GM04504 (cell line): ENCODE measurements at places on chromosomes 4 and X.

DNA sequence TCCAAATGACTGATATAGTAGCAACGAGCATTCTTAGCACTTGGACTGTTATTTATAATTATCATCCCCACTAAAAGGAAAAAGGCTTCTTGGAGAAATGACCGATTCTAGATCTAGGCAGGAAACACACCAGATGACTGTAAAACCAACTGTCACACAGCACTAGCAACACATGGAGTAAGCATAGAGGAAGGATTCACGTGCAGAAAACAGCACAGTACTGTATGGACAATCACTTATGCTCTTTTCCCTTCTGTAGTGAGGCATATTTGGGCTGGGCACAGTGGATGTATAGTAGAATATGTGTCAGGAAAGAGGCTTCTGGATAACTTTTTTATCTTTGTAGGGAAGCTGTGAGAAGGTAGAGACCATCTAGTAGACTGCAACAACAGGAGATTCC lies 6.0 kb upstream of the COPS4 start:
- no peak for DNase-seq

DNA sequence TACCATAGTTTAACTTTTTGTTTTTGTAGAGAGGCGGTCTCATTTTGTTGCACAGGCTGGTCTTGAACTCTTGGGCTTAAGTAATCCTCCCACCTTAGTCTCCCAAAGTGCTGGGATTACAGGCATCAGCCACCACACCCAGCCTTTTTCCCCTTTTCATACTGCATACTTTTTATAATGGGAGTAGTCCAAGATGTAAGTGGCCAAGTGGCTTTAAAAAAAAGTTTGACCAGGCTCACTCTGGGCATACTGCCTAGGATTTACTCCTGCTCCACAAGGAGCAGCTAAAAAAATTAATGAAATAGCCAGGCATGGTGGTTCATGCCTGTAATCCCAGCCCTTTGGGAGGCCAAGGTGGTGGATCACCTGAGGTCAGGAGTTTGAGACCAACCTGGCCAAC lies 6.0 kb downstream of the GRSF1 start:
- DNase-seq = no peak

GRCh38 chr4:37934096-37934495 lies 26.1 kb upstream of the PTTG2 start:
- no peak for DNase-seq

- DNase-seq = no peak
Measured at GRCh38 chrX:17861489-17862011, 452 bp upstream of the RAI2 start.

DNA sequence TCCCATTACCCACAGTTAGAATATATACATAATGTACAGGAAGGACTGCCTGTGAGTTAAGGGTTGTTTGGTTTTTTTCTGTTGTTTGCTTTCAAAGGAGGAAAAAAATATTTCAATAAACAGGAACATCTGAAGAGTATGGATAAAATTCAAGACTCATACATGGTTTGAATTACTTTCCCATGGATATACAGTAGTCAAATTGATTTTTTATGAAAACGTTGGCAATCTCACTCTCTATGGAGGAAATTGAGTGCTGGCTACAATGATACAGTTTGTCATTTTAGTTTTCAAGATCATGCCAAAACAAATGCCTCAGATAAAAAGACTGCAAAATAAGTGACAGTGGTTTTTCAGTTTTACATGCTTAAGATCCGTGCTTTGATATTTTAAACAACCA lies 116.6 kb downstream of the SH3RF1 start:
- DNase-seq = no peak

DNA sequence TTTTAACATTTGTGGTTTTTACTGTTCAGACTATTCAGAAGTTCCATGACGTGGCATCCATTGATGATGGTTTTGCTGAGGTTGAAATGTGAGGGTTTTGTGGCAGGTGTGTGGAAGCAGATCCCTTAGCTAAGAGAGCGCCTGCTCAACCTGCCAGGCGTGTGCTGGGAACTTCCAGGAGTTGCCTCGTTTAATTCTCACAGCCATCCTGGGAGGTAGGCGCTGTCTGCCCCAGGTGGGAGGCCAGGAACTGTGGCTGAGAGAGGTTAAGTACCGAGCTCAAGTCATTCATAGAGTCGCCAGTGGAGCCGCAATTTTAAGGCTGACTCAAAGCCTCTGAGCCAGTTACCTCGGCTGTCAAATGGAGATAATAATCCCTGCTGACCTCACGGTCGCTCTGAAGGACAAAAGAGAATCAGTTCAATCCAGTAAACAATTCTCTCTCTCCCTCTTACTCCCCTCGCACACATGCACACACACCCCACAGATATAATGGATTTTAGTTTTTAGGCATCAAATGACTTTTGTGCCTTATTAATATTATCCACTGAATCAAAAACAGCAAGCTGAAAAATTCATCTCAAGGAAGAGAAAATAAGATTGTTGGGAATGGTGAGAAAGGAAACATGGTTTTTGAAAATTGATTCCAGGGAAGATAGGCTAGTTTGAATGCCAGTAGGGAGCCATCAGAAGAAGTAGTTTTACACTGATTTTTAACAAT lies 171.3 kb downstream of the PTTG2 start:
- DNase-seq = no peak

GRCh38 chr4:162056990-162057389 lies 106.8 kb downstream of the FSTL5 start:
- DNase-seq = no peak

DNA sequence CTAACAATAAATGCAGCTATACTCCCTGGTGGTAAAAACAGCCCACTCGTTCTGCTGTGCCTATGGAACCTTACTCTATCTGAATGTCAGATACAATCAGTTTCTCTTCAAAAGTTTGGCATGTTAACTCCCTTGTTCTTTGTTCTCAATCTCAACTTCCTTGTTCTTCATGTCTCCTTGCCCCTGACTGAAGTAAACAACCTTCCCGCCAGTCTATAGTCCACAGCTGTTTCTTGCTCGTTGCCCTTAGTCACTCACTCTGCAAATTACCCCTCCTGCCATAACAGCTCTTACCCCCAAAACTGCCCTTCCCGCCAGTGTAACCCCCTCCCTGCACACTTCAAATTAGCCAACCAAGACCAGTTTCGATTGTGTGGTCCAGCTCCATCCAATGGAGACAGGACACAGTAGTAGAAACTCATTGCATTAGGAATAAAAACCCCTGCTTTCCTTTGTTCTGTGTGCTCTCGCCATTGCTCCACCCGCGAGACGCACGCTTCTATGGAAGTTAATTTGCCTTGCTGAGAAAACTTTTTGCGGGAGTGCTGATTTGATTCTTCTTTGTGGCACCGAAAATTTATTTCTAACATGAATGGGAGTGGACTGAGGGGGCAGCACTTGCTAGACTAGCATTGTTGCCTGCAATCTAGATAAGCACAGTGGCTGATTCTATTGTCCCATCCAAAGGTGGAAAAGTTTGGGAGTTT lies 7.1 kb upstream of the GPR82 start:
- no peak for DNase-seq

- DNase-seq = no peak
Measured at GRCh38 chr4:96916711-96917110, 1076.8 kb downstream of the PDHA2 start.

DNA sequence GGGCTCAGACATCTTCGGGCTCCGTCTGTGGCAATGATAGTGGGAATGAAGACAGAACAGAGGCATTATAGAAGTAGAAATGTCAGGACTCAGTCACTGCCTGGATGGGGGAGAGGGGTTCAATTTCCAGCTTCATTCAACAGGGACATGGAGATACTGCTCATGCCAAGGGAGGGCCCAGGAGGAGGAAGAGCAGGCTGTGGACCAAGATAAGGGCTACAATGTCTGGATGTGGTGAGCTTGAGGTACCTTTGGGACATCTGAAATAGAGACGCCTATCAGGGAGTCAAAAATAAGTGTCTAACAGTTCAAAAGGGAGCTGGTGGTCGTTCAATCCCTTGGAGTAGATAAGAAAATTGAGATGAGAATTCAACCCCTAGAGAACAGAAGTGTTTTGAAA lies 34.5 kb downstream of the ELF4 start:
- no peak for DNase-seq

GRCh38 chr4:183426507-183426906 lies 17.9 kb upstream of the CDKN2AIP start:
- DNase-seq = no peak

- no peak for DNase-seq
Measured at GRCh38 chr4:52825460-52826090, 36.5 kb upstream of the RASL11B start.

DNA sequence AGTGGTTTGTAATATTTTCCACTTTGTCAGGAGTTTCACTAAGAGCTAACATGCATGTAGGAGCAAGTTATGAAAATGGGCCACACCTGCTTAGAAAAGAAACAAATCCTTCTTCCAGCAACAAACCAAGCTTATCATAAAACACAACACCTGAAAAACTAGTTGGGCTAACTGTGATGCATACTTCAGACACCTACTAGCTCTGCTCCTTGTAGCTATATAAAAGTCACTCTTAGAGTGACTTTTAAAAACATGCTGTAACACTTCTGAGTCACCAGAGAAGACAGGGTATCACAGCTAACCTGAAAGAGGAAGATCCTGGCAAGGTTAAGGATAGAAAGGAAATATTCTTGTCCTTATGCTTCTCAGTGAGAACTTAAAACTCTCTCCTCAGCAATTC lies 3.6 kb upstream of the SLAIN2 start:
- no peak for DNase-seq

- DNase-seq = no peak
Measured at GRCh38 chr4:108635070-108635655, 14.8 kb downstream of the RPL34 start.

DNA sequence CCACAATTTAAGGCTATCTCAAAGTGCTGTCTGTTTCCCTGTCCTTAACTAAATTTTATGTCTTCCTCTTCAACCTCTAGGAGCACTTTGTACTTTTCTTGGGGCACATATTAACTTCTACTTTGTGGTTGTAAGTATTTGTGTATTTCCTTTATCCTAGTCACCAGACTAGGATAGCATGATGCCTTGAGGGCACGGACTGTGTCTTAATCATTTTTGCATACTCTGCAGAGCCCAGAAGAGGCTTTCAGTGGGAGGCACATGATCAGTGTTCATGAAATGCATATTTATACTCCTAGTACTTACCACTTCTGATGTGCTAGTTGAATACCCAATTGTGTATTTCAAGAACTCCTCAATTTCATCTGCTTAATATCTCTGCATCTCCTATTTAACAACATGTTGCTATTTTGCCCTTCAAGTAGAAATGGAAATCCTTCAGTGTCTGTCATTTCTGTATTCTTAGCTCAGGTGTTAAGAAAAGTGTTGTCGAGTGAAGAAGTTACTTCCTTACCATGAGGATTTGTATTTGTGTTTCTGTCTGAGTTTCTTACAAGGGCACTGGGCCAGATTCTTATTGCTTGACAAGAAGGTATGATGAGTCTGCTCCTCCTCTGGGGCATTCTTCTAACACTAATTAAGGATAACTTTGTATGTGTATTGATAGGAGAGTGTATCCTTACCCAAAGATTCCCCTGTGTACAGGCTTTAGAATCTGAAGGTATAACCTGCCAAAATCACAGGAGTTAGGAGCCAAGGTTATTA lies 28.3 kb upstream of the PGRMC2 start:
- no peak for DNase-seq

DNA sequence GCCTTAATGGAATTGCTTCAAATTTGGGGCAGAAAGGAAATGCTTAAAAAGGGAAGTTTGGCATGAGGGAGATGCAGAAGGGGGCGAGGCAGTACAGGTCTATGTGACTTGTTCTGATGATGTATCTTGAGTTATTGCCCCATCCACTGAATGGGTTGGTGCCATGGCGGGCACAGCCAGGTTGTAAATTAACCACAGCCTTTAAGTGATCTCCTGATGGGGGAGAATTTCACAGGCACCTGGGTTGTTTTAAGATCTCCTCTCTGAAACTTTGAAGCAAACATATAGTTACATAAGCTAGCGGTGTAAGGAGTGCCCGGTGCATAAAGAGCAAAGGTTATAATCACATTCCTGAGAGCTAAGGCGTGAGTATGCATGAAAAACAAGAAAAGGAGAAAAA lies 37.0 kb downstream of the NPY5R start:
- DNase-seq = no peak

DNA sequence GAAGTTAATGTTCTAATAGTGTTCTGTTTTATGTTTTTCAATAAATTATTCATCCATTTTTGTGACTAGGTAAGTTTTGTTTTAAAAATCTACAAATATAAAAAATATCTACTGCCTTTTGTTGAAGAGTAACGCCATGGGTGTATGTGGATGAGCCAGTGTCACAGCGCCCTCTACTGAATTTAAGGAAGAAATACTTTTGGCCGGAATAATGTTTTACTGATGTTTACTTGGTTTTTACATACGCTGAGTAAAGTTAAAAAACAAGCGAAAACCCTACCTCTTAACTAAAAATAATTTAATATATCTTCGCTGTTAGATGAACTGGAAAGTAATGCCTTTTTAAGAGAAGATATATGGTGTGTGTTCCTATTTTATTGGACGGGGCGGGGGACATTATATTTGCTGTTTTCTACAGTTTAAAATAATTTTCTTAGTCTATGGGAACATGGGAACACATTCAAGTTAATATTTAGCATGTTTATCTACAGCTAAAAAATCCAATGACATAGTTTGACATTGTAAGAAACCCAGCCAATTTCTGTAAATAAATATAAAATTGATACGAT lies 86.1 kb downstream of the CPE start:
- peak; percentile 12 for DNase-seq

DNA sequence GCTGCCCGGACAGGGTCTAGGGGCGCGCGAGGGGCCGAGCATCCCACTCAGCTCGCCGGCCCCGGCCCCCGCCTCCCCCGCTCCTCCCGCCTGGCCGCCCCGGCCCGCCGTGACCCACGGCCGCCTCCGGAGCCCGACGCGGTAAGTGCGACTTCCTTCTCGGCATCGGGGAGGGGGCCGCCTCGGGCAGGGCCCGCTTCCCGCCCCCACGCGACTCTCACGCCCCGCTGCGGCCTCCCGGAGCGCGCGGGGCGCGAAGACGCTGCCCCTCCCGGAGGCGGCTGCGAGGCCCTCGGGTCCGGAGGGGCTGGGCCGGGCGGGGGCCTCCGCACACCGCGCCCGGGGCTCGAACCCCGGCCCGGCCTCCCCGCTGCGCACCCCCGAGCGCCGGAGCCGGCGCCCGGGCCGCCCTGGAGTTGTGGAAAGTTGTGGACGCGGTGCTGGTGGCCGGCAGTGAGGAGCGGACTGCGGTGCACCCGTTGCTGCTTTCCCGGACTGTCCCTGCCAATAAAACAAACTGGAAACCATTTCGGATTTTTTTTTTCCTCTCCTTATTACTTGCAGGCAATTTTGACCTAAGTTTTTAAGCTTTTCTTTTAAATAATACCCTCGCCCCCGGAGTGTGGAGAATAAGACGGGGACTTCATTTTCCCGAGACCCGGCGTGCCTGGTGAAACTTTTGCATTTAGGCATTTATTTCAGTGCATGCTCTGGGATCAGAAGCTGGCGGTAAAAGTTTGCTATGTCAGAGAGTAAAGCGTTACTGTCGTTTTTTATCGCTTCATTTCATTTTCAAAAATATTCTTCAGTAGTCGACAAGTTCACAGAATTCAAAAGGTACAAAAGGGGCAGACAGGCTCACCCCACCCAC lies 13.0 kb upstream of the TMEM156 start:
- DNase-seq = no peak

DNA sequence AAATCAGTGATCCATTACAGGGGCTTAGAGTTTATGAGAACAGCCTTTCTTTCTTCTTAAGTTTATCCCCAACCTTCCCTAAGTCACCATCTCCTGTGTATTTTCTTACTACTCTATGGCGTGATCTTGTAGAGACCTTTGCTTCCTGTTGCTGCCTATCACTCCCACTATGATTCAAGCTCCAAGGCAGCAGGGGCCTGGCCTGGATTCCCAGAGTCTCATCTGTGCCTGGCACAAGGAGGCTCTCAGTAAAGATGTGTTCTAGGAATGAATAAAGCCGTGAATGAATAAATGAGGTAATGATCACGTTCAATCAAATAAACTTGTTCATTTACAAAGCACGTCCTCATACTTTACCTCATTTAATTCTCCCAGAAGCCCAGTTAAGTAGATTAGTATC lies 45.4 kb downstream of the CC2D2A start:
- DNase-seq = no peak
